ENCODE measurements at places on chromosomes 12 and 14. TPM values are rescaled to one million over a fixed set of nuclear protein-coding genes. Genes with fewer than 3 reads are reported as not detected.

DNA sequence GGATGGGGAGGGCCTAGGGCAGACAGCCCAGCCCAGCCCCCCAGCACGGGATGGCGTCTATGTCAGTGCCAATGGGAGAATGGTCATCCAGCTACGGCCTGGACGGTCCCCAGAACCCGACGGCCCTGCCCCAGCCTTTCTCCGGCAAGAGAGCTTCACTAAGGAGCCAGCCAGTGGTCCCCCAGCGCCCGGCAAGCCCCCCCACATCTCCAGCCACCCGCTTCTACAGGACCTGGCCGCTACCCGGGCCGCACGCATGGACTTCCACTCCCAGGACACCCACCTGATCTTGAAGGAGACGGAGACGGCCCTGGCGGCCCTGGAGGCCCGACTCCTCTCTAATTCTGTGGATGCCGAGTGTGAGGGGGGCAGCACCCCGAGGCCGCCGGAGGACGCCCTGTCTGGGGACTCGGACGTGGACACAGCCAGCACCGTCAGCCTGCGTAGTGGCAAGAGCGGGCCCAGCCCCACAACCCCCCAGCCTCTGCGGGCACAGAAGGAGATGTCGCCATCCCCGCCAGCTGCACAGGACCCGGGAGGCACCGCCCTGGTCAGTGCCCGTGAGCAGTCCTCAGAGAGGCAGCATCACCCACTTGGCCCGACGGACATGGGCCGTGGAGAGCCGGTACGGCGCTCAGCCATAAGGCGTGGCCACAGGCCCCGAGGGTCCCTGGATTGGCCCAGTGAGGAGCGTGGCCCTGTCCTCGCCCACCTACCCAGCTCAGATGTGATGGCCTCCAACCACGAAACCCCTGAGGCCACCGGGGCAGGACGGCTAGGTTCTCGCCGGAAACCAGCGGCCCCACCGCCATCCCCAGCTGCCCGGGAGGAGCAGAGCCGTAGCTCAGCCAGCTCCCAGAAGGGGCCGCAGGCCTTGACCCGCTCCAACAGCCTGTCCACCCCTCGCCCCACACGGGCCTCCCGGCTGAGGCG, 21.9 kb downstream of the CEP170B start:
- DNase-seq: no peak

DNA sequence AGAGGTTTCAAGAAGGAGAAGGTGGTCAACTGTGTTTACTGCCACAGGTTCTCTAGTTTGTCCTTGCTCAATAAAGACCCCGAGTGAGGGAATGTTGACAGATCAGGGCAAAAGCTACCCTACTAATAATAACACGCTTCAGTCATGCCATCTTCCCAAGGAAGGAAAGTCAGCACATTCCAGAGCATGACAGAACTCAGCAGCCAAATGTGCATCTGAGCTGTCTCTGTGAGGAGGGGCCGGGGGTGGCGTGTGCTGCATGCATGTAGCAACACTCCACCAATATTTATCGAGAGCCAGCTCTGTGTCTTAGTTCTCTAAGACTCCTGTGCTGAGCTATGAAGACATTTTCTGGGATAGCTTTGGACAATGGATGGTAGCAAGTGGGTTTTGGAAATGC, 260.4 kb downstream of the DPF3 start:
- peak; percentile 53 for DNase-seq

DNA sequence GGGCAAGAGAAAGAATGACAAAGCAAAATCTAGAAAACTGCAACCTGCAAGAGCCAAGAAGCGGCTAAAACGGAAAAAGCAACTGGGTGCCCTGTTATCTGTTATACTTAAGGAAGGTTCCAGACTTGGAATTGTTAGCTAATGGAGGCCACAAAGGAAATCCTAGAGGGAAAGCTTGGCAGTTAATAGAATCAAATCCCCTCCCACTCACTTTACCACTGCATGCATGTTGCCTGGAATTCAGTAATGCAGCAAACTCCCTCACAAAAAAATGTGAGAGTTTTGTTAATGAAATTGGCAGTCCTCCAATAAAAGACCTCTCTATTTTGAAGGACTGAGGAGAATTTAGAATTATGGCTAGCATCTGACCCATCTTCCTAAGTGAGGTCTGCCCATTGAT, 164.2 kb upstream of the SOX5 start:
- DNase-seq: no peak

DNA sequence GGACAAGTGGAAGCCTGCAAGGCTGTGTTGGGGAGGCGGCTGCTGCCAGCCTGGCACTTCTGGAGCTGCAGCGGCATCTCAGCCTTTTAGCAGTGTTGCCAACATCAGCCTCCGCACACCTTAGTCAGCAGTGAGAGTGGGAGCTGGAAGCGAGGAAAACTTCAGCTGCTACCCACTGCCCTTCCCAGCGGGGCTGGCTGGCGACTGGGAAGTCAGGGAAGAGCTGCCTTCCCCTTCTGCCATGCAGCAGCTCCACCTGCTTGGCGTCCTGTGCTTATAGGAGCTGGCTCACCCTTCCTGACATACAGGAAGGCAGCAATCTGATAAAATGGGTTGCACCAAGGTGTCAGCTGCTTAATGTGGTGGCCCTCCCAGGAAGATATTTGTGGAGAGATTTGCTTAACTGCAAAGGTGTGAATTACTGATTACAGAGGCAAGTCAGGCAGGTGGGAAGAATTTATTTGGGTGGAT, 15.4 kb upstream of the PLEKHG3 start:
- DNase-seq: no peak

DNA sequence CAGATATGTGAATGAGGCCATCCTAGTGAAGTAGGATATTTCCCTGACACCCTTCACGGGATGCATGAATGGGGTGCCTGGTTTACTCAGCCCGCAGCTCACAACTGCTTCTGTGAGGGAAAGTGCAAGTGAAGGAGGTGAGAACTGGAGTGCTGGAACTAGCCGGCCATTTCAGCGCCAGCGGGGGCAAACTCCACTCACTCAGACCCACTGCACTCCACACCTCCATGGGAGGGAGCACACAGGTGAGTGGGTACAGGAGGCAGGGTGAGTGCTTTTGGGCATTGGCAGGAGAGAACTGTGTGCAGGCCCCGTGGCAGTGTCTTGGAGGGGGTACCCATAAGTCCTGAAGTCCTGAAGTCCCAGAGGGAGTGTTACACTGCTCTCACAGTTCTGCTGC, 1008.4 kb downstream of the SLC6A15 start:
- DNase-seq: no peak

DNA sequence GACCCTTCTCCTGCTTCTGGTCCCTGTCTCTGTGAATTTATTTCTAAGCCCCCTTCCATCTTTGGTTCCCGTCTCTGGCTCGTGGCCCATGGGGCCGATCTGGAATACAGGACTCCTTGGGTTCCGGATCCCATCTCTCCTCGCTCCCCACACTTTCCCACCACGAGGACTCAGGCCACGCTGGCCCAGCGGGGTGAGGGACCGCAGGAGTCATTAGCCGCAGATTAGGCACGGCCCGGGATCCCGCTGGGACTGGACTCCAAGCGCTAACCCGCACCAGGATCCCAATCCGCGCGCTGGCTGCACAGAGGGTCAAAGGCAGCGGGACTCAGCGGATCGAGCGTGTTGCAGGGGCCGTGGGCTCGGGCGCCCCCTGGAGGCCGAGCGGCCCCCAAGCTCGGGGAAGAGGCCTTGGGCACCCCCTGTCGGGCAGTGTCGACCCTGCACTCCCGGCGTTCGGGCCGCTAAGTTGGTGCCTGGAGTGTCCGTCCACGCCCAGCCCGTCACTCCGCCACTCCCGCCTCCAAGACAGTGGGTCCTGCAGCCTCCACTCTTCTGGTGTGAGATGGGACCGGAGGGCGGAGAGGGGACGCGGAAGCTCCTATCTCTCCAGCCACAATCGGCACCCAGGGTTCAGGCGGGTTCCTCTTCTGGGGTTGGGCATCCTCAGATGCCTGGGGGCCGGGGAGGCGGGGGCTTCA, 9.5 kb downstream of the SHMT2 start:
- peak; percentile 96 for DNase-seq

DNA sequence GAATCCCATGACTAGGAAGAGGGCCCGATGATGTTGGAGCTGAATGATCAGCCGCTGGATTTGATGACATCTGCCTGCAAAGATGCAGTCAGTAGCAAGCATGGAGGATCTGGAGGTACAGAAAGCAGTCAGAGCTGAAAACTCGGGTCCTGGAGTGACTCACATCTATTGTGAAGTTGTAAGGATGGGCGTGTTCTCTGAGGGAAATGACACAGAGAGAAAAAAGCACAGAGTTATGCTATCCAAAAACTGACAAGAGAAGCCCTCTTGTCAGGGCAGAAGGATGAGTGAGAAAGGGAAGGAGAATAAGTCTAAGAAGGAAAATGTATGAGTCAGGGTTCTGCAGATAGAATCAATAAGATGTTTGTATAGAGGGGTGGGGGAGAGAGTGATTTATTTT, 380.4 kb upstream of the CCDC196 start:
- DNase-seq: no peak

Gene BDKRB2
- 7.3 TPM for total RNA-seq

Gene SAMD15
- 0.52 TPM for total RNA-seq

Gene C12orf60
- 0.97 TPM for total RNA-seq

Gene PLBD1
- 4.1 TPM for total RNA-seq

All from esophagus muscularis mucosa (tissue), 4 donors.